Thoracic aorta (tissue), 2 donors: ENCODE measurements at places on chromosomes 2 and 18.

DNA sequence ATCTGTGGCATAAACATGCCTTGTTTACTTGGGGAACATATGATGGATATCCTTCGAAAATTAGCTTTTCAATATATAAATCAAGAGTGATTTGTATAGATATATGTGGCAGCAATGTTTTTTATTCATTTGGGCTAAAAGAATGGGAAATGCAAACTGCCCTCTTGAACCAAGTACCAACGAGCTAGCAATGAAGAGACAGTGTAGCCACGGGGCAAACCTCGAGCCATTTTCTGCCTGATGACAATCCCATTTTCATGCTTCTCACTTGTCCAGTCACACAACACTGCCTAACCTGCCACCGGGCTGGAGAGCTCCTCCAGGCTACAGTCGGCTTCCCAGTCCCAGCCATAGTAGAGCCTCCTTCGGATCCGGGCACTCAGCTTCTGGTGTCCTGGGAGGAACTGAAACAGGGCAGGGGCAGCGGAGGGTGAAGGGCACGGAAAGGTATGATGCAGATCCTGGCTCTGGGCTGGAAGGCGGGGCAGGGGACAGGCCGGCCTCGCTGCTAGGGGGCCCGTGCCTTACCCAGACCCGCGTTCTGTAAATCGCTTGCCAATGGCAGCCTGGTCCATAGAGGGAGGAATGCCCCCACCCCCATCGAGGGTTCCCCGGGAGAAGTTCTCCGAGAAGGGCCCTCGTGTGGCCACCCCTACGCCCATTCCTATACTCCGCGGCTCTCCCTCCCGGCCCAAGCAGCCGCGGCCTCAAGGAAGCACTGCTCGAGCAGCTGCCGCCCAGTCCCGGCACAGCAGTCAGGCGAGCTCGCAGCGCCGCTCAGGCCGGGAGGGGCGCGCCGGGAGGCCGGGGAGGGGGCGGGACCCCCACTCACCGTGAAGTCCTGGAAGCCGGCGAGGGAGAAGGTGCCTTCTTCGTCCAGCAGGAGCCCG, 552 bp downstream of the CNPPD1 start:
- DNase-seq = no peak

DNA sequence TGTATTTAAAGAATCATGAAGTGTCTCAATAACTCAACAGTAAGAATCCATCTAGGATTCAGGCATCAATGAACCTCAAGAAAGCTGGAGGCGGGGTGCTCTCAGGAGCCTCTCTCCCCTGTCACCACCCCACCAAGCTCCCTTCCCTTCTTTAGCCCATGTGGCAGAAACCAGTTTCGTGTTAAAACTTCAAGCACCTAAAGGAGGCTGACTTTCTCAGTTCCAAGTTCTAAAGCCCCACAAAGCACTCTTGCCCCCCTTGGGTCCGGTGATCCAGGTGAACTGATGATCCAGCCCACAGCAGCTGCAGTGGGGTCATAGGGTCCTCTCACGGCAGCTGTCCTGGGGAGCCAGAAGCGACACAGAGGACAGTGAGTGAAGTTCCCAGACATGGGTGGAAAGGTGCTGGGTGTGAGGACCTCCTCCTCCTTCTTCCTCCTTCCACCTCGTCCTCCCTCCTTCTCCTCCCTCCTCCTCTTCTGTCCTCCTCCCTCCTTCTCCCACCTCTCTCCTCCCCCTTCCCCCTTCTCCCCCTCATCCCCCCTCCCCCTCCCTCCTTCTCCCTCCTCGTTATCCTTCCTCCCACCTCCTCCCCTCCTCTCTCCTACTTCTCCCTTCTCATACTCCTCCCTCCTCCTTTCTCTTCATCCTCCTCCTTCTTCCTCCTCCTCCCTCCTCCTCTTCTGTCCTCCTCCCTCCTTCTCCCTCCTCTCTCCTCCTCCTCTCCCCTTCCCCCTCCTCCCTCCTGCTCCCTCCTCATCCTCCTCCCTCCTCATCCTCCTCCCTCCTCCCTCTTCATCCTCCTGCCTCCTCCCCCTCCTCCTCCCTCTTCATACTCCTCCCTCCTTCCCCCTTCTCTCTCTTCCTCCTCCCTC, 192.4 kb upstream of the AGAP1 start:
- no peak for DNase-seq

- no peak for DNase-seq
Observed at GRCh38 chr18:58180738-58181353, 136.8 kb downstream of the NEDD4L start.

- DNase-seq = no peak
Observed at GRCh38 chr2:217290467-217290866, 430.6 kb upstream of the TNP1 start.

GRCh38 chr2:44083054-44083453, 85.6 kb upstream of the PPM1B start:
- no peak for DNase-seq

DNA sequence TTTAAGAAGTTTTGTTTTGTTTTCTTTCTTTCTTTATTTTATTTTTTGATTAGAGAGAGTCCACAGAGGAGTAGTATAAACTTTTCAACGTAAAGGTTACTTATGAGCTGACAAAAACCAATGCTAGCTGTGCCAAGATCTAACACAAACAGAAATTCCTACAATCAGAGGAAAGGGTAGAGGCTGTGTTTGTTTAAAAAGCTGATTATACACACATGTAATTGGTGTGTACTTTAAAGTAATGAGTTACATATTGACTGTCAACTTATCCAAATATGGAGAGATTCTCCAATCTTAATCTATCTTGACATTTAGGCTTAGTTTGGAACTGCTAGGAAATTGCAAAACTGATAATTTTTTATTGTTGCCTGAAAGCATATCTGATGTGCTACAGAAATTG, 63.7 kb upstream of the FAM110C start:
- DNase-seq = no peak

- DNase-seq = no peak
Observed at GRCh38 chr18:32081881-32082280, 9.8 kb upstream of the RNF138 start.

DNA sequence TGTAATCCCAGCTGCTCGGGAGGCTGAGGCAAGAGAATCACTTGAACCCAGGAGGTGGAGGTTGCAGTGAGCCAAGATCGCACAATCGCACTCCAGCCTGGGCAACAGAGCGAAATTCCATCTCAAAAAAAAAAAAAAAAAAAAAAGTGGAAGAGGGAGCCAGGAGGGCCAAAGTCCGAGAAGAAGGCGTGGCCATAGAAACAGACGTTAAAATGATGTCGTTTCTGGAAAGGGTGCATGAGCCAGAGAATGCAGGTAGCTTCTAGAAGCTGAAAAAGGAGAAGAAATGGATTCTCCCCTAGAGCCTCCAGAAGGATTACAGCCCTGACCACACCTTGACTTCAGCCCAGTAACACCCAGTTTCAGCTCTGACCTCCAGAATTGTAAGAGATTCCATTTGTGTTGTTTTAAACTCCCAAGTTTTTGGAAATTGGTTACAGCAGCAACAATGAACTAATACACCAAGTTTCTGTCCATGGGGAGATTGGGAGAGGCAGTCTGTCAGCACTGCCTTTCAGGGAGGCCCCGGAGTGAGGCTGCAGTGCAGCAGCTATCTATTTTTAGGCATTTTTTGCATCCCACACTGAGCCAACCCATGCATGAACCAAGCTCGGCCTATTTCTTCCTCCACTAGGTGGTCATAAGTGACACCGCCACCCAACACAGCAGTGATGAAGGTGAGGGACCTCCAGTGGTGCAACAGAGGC, 14.2 kb upstream of the TRAF3IP1 start:
- DNase-seq = no peak

DNA sequence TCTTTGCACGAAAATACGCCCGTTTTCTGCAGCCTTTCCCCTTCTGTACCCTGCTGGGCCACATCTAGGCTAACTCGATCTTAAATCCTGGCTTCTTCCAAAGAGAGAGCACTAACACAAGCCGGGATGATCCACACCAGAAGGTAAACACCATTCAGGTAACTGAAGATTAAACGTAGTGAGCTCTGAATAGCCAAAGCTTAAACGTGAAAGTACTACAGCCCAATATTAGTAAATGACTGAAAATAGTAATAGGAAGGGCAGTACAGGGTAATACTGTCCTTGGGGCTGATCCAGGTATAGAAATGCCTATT, 422 bp upstream of the MRPL53 start:
- no peak for DNase-seq
